ENCODE measurements at places on chromosomes 12 and 14.

GRCh38 chr14:95157048-95157326 is 342 bp downstream of the DICER1 start:
- no peak for DNase-seq

DNA sequence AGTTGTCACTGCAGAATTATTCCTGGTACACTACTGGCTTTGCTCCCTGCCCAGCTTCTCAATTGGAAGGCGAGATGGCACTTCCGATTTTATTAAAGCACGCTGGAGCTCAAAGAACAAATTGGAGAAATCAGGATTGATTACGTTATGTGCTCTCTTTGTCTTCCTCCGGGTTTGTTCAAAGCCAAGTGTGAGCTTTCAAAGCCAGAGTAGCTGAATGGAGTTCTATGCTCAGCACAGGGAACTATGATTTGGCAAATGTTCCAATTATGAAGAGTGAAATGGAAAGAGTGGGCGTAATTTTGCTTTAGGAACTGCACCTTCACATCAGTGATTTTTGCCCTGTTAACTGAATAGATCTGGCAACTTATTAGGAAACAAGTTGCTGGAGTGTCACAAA is 72.4 kb downstream of the FLRT2 start:
- DNase-seq: no peak

DNA sequence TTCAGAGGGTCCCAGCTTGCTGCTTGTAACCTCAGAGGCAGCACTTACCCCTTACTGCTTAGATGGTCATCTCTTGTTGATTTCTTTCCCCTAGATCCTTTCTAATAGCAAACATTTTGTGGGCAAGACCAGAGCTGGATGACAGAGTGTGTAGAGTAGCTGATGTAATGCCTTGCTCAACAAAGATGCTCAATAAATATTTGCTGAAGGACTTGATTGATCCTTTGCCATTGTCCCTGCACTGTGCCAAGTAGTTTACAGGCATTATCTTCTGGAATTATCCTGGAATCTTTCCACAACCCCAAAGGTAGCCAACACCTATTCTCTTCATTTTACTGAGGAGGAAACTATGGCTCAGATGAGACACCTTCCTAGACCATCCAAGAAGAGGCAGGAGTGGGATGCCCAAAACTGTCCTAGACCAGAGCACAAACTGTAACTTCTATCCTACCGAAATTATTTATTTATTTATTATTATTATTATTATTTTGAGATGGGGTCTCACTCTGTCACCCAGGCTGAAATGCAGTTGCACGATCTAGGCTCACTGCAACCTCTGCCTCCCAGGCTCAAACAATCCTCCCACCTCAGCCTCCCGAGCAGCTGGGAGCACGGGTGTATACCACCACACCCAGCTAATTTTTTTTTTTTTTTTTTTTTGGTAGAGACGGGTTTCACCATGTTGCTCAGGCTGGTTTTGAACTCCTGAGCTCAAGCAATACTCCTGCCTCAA is 1.4 kb downstream of the MMAB start:
- DNase-seq: no peak

- no peak for DNase-seq
Observed at GRCh38 chr12:102433304-102433703, 47.1 kb downstream of the IGF1 start.

DNA sequence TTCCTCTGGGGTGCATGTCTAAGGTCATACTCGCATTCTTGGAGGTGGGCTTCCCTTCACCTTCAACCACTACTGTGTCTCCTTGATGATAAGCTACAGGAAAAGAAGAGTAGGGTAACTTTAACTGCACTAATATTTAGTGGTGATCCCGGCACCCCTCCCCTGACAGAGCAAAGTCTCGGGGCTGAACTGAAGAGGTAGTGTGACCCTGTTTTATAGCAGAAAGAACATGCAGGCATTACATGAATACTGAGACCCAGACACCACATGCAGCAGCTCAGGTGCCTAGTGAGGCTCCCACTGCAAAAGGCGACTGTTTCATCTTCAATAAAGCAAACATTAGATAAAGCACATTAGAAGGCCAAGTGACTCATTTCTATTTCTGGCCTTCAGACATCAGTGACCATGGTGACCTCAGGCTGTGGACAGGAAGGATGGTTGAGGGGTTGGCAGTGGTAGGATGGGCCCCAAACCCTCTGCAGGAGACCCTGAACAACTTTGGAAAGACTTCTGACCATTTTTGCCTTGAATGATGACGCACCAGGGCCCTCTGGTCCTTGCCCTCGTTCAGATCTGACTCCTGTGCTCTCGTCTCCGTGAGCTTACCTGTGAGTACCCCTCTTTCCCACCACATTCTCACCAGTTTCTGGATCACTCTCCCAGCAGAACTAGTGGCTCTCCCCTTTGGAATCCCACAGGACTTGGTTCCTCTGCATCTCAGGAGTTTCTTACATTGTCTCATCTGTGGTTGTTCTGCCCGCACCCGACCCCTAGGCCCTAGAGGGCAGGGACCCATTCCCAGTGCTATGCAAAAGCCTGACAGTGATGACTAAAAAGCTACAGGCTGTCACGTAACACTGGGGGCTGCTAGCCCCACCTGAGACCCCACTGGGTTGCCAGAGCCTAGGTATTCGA is 23.8 kb upstream of the JPH4 start:
- no peak for DNase-seq

DNA sequence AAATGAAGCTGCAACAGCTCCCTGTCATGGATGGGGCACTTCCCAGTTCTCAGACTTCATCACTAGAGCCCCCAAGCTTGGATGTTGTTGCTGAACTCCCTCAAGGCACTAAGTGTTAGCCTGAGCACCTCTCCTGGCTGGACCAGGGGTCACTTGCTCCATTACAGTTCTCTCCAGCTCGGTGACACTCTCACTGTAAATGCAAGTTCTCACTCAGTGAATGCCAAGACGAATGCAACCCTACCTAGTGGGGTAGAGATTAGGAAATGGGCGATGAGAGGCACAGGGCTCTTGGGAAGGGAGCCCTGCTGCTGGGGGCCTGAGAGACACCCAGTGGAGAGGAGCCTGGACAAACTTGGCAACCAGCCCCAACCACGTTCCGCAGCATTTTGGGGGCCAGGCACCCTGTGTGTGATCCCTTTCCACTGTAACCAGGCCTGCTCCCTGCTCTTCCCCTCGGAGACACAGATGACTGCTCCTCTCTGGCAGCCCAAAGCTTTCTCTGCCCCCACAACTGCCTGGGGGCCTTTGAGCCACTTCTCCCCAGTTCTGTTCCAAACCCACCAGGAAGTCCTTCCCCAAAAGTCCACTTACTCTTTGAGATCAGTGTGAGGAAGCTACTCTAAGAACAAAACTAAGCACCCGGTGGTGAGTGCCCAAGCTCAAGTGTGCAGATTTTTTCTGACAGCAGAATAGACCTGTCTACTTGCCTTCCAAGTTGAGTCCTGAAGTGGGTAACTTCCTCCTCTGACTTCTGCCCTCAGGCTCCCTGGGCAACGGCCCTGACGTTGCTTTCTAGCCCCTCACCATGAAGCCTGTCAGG is 8.0 kb upstream of the SELPLG start:
- DNase-seq: no peak

DNA sequence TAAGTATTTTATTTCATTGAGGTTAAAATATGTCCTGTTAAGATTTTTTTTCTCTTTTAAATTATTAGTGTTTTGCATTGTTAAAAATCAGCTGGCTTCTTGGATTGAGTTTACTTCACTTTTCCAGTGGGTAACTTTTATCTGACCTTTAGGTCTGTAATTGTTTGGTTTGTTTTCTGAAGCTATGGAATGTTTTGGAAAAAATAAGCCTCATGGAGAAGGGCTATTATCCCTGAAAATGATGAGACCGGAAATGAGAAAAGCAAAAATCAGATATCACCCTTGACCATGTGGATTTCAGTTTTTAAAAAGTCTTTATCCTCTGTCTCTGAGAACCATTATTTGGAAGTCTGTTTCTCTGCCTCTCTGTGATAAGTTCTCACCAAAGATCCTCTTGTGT is 180.9 kb downstream of the RAD51B start:
- DNase-seq: no peak

GRCh38 chr14:101350021-101350420 is 211.3 kb upstream of the DIO3 start:
- DNase-seq: no peak

DNA sequence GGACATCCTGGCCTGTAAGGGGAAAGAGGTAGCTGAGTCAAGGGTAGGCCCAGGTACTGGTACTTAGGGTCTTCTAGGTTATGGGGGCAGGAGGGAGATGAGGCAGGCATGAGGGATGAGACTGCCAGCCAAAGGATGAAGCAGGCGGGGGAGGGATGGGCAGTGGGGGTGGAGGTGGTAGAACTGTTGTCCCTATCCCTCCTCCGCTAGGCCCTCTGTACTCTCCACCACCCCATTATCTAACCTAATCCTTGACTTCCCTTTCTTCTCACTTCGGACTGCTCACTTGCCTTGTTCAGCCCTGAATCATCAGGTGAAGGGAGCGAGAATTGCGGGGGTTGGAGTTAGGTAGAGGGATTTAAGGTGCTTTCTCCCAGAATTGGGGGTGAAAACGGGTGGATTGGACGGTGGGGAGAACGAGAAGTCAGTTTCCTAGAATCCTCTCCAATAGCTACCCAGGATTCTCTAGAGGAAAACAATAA is 562 bp downstream of the PAN2 start:
- DNase-seq: no peak

- peak; percentile 89 for DNase-seq
Observed at GRCh38 chr14:79044894-79045624, 874.9 kb downstream of the NRXN3 start.

DNA sequence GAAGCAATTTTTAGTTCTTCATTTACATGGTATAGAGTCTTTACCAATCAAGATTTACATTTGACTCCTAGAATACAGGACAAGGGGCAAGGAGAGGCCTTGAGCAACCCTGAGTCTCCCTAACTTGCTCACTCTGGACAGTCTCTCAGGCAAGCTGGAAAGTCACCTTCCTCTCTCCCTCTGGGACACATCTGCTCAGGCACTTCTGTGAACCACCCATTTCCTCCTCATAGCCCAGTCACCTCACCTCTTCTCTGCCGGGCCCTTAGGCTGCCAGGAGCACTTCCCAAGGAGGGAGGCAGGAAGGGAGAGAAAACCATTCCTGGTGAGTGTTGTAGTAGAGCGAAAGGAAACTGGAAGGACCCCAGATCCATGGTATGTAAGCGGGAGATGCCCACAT is 202.8 kb downstream of the TTC7B start:
- no peak for DNase-seq
